HFFc6 (cell line): ENCODE measurements at places on chromosomes 1 and 21. TPM values are rescaled to one million over a fixed set of nuclear protein-coding genes. Genes with fewer than 3 reads are reported as not detected.

Gene MROH9
- not detected in 3 replicates for total RNA-seq

Gene NTMT2
- not detected in 3 replicates for total RNA-seq

Gene OR2T2
- not detected in 3 replicates for total RNA-seq

GRCh38 chr21:32570456-32570855, 14.9 kb downstream of the TCP10L start:
- peaks cover 11% of the 10 kb centered on the region for H3K36me3 ChIP-seq
- peaks cover 36% of the 10 kb centered on the region for H3K4me1 ChIP-seq
- H3K27ac ChIP-seq: no peak overlapping the region
- no peak for DNase-seq
- H3K27me3 ChIP-seq: peaks cover 15% of the 10 kb centered on the region

Gene LCE1D
- total RNA-seq: not detected in 2 replicates

- peaks cover 81% of the 10 kb centered on the region for H3K4me1 ChIP-seq
- DNase-seq: no peak
- H3K27me3 ChIP-seq: no peaks in the 10 kb centered on the region
- H3K36me3 ChIP-seq: no peaks in the 10 kb centered on the region; the same call in 1 of the 2 replicates
- H3K27ac ChIP-seq: peak overlapping the region; percentile 80
These were observed 840.4 kb downstream of the USP25 start for GRCh38 chr21:16570171-16570570.

DNA sequence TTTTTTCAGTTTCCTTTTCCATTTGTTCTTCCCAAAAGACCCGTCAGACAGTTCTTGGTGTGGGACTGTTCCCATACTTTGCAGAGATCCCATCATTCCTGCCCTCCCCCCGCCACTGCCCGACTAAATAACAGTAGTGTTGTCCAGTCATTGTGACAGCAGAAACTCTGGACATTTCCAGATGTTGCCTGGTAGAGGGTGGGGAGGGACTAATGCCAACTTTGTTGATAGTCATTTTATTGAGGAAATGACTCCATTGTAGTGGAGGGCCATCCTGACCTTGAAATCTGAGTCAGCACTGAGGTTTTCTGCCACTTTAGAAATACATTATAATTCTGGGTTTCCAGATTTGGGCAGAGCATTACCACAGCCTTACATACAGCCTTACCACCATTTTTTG, 85.4 kb downstream of the CEP350 start:
- no peaks in the 10 kb centered on the region for H3K27me3 ChIP-seq
- H3K4me3 ChIP-seq: peak overlapping the region; percentile 32
- H3K27ac ChIP-seq: peak overlapping the region; percentile 72
- peaks cover 44% of the 10 kb centered on the region for H3K36me3 ChIP-seq
